ENCODE measurements at places on chromosomes 1 and 21. TPM values are rescaled to one million over a fixed set of nuclear protein-coding genes. Genes with fewer than 3 reads are reported as not detected.
A peak's percentile ranks its signal among the peaks of the same experiment; 100 is the strongest.

OXCT2 gene
- not detected for total RNA-seq

- peak; percentile 1 for DNase-seq
Measured at GRCh38 chr1:227896710-227897655, 50.7 kb downstream of the WNT9A start.

GBP1 gene
- 25.1 TPM for total RNA-seq

GBP4 gene
- 10.5 TPM for total RNA-seq

Data from stomach (tissue), 19 donors.